ENCODE measurements at places on chromosomes 1 and 21. TPM values are rescaled to one million over a fixed set of nuclear protein-coding genes. Genes with fewer than 3 reads are reported as not detected.

PIP5K1A gene
- total RNA-seq: 88.0 TPM

UBL4B gene
- not detected for total RNA-seq

CELA3A gene
- total RNA-seq: not detected

DNA sequence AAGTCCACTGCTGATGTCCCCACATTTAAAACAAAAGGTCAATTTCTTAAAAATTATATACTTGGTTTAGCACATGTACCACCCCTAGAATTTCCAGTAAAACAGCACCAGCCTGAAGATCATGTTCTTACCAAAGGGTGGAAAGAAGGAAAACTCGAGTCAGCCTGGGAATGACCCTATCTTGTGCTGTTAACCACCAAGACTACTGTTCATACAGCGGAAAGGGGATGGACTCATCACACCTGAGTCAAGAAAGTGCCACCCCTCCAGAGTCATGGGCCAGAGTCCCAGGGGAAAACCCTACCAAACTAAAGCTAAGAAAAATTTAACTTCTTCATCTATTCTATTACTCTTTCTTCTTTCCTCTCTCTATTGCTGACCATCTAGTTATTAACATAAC lies 113.6 kb upstream of the PPM1J start:
- no peak for DNase-seq

DNA sequence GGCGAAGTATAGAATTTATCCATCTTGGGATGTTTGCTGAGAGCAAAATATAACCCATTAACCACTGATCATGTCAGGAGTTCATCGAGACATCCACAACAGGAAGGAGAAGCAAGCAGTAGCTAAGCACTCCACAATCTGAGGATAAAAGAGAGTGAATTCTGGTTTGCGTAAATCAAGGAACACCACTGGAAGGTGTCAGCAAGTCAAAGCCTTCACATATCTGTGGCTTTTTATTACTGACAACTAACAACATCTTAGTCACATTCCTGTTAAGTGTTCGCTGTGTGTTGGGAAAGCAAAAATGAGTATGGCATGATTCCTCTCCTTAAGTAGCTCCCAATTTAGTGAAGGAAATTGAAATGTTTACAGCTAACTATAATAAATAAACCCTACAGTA lies 44.5 kb upstream of the DARS2 start:
- no peak for DNase-seq

DNA sequence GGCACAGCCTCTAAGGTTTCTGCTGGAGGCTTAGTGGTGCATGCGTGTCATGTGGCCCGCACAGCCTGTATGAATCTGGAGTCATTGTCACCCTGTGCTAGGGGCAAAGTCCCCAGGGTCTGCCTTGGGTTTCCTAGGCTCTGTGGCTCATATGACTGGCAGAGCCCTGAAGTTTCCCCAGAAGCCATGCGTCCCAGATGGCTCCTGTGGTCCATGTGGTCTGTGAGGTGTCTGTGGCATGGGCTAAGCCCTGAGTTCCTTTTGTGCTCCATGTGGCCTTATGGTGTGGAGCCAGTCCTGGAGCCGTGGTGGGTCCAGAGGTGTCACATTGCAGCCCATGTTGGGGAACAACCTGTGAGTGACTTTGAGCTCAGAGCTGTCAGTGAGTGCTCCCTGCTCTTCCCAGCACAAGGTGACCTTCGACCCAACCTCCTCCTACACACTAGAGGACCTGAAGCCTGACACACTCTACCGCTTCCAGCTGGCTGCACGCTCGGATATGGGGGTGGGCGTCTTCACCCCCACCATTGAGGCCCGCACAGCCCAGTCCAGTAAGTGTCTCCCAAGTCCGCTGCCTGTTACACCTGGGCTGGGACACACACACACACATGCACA lies 57.8 kb upstream of the KDM4A start:
- no peak for DNase-seq
